ENCODE measurements at places on chromosomes 1 and 21. TPM values are rescaled to one million over a fixed set of nuclear protein-coding genes. Genes with fewer than 3 reads are reported as not detected.
A peak's percentile ranks its signal among the peaks of the same experiment; 100 is the strongest.

SPATA45 gene
- not detected for total RNA-seq

RCSD1 gene
- 0.22 TPM for total RNA-seq

DNA sequence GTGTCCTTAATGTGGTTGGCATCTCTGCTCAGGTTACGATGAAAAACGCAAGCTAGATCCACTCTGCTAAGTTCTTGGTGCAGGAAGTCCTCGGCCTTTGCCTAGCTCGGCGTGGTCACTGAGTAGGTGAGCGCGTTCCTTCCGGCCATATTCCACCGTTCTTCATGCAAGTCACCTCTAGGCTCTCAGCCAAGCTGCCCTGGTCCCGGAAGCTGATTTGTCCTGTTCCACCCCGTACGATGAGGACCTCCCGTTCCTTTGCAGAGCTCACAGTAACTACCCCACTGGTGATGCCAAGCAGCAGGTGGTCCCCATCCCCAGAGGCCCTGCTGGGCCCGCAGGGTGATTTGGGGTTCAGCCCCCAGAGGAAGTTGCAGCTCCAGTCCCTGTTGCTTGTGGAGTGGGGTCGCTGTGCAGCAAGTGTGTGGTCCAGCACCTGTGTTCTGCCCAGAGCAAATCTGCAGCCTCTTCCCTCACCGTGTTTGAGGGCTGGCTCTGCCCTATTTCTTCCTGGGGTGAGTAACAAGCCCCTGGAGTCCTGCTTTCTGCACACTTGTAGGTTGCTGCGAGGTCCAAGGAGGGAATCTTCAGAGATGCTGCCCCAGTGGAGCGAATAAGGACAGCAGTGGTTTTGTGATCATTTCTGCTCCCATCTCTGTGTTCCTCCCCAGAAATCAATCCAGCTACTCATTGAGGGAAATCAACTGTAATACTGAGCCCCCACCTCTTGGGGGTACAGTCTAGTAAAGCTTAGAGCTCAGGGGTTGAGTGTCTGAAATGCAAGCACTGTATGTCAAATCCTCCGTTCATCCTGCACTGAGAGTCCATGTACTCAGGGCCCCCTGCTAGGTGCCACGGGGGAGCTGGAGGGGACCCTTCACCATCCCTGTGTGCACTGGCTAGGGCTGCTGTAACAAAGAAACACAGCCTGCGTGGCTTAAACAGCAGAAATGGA, 2.3 kb downstream of the UMODL1 start:
- DNase-seq, result no peak

DNA sequence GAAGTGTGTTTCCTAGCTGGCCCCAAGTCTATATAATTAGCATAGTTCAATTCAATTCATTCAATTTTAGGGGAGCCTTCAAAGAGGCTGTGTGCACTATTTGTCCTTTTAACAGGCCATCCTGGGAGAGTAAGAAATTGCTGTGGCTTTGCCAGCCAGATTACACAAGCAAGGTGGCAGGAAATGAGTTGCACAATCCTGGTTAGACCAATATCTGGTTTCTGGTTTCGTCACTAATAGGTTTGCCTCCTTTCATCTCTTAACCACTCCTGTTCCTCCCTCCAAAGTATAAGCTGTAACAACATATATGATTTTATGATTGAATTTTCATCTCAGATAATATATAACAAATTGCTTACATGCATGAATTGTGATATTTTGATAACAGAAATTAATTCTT, 84.1 kb upstream of the NEGR1 start:
- no peak for DNase-seq

DNA sequence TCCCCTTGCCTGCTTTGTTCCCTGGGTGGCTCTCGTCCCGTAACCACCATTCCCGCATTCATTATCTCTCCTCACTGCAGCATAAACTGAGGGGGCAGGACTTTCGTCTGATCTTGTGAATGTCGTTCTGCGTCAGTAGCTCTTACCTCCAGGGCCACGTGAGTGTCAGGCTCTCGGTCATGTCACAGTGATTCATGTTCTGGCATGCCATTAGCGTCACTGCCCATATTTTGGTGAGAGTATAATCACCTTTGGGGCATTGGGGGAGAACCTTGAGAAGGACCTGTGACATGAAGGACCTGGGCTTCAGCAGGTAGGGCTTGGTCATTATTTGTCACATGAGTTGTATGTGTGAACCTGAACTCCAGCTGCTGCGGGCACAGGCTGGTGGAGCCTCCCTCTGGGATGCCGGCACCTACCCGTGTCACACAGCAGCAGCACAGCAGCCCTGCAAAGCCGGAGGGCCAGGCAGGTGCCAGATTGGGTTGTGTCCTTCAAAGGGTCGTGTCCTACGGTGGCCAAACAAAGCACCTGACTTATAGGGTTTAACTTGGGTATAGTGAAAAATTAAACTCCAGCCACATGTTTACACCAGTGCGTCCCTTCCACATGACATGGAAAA, 68.5 kb downstream of the BACE2 start:
- DNase-seq, result no peak

DNA sequence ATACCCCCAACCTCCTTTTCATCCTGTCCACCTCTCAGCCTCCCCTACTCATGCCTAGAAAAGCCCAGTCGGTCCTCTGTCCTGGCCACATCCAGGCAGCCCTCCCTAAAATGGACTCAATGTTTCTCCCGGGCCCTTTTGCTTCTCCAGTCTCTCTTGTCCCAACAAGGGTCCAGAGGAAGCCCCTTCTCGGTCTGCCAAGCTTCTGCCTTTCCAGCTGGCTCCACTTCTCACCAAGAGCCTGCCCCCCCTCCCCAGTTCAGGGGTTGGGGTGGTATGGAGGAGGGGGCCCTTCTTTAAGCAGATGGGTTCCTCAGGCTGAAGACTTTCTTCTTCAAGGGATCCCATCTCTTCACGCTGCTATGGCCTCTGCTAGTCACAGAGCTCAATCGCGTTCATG, 23.9 kb downstream of the RAB7B start:
- DNase-seq, result no peak

DNA sequence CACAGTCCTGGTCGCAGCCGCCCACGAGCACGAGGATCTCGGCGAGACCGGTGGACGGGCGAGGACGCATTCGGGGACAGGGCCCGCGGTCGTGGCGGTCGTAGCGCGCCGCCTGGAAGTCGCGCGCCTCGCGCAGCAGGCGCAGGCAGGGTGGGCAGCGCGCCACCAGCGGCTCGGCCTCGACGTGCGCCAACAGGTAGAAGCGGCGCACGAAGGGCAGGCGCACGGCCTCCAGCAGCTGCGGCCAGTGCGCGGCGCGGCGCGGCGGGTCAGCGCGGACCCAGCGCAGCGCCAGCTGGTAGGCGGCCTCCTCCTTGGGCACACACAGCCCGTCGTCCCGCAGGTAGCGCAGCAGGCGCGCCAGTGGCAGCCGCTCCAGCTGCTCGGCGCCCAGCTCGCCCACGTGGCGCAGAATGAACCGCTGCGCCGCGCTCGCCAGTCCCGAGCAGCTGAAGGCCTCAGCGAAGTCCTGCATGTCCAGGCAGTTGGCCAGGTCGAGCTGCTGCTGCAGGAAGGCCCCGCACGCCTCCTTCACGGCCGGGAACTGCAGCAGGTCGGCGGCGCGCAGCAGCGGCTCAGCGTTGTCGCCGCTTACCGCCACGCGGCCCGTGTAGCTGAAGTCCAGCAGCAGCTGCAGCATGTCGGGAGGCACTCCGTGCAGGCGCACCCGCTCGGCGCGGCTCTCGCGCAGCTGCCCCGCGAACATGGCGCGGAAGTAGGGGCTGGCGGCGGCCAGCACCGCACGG, 573 bp downstream of the KLHL21 start:
- peak; percentile 37 for DNase-seq

- DNase-seq, result peak; percentile 79
Observed at GRCh38 chr1:1406821-1407635, at the start of gene MRPL20. Gene MRPL20 (minus strand): TSS chr1:1407293. CDS start chr1:1407217, 76 bp downstream.

GRCh38 chr1:109535971-109536491, 3.6 kb upstream of the GPR61 start:
- no peak for DNase-seq

LRP8 gene
- total RNA-seq, result 4.4 TPM

DNA sequence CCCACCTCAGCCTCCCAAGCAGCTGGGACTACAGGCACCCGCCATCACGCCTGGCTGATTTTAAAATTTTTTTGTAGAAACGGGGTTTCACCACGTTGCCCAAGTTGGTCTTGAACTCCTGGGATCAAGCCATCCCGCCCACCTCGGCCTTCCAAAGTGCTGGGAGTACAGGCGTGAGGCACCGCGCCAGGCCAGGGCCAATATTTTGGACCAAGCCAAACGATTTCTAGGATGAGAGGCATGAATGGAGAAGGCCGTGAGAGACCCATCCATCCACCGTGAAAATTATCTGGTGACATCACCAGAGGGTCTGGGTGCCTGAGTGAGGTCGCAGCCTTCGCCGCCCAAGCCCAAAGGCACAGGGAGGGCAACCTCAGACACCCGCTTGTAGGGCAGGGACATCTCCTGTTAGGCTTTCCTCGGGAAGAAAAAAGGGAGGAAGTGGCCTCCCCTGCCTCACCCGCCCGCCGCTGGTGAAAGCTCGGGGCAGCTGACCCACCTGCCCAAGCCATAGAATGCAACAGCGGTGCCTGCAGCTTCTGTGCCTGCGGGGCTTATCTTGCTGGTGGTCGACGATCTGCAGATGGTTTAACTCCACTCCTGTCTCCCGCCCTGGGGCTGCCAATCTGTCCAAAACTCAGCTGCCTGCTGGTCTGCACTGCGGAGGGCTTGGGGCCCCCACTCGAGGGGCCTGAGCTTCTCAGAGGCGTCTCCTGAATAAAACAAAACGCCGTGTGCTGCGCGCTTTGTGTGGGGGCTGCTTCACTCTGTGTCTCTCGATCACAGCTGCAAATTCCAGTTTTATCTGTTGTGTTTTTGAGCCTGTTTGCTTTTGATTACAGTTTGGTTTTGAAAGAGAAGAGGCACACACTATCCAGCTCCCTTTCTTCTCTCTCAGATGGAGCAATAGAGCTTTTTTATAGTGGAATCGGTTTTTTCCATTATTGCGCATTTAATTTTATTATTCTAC, 85.8 kb downstream of the MRPS6 start:
- no peak for DNase-seq

TMCC2 gene
- 5.0 TPM for total RNA-seq

B4GALT2 gene
- 61.7 TPM for total RNA-seq

MEGF6 gene
- total RNA-seq, result 83.8 TPM

DNA sequence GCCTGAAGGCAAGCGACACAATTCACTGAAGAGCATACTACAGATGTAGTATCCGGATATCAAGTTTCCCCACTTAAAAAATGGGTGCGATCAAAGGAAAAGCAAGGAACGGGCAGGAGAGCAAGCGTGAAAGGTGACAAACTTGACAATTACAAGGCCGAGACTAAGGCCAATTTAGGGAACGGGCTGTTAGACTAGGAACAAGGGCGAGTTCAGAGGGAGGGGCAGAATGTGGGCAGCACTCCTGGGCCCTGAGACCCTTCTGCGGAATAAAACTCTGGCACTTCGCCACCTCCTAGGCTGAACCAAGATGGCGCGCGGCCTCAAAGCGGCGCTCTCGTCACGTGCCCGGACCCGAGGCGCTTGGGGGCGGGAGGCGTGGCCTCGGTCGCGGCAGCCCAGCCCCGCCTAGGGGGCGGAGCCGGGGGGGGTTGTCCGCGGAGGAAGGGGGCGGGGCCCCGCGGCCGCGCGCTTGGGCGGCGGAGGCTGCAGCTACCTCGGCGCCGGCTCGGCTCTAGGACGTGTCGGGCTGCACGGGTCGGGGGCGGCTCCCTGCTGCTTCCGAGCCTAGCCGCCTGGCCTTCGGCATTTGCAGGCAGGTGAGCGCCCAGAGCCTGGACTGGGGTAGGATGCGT, at the start of gene PPFIA4:
Gene PPFIA4 (plus strand): TSS at position 461 of the 635 bp plus-strand sequence. CDS start 12,518 bp downstream, outside the sequence.
- peak; percentile 79 for DNase-seq

GRCh38 chr1:89659322-89660081, 26.6 kb downstream of the LRRC8C start:
- no peak for DNase-seq

DNA sequence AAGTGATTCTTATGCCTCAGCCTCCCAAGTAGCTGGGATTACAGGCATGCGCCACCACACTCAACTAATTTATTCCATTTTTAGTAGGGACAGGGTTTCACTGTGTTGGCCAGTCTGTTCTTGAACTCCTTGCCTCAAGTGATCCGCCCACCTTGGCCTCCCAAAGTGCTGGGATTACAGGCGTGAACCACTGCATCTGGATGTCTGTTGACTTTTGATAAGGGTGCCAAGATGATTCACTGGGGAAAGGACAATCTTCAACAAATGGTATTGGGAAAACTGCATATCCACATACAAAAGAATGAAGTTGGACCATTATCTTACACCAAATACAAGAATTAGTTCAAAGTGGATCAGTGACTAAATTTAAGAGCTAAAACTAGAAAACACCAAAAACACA, 19.8 kb downstream of the RO60 start:
- DNase-seq, result no peak

GRCh38 chr1:239297910-239298309, 88.5 kb upstream of the CHRM3 start:
- no peak for DNase-seq

DNA sequence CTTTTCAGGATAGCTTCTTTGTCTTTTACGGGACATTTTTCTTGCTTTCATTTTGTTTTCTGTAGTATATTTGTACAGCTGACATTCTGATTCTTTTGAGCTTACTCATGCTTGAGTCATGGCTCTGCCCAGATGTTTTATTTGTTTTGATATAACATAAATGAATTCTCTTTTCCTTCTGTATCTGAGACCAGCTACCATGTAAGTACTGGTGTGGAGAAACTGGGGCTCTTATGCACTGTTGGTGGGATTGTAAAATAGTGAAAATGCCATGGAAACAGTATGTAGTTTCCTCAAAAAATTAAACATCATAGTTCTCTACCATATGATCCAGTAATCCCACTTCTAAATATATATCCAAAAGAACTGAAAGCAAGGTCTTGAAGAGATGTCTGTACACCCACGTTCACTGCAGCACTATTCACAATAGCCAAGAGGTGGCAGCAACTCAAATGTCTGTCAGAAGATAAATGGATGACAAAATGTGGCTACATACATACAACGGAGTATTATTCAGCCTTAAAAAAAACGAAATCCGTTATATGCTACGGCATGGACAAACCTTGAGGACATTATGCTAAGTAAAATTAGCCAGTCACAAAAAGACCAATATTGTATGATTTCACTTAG, 61.4 kb downstream of the EIF2B3 start:
- DNase-seq, result no peak

DNA sequence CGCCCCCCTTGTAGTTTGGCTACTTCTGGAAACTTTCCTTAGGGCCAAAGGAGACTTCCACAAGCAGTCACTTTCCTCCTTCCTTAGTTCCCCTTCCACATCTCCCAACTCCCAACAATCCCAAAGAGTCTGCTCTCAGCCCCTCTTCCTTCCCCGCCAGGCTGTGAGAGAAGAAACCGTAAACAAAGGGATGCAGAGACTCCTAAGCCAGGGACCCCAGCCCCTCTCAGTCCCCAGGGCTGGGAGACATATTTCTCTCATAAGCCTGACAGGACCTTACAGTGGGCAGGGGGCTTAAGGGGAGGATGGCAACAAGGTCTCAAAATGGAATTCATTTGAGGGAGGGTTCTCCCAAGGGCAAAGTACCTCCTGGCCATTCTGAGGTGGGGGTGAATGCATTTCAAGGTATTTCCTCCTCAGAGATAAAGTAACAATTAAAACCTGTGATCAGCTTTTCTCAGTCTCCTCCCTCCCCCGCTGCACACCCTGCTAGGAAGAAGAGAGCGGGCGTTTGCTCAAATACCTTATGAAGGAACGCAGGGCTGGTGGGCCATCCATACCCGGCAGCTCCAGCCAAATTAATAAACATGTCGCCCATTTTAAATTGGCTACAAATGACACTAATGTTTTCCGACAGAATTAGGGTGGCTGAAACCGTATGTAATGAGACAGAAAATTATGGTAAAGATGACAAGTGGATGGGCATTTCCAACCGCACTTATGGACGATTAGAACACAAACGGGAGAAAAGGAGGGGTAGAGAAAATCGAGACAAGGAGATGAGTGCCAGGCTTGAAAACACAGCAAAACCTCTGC, 4.0 kb downstream of the BARHL2 start:
- no peak for DNase-seq

- DNase-seq, result no peak
Observed at GRCh38 chr1:66571789-66572188, 37.8 kb downstream of the SGIP1 start.

LIN28A gene
- 80.2 TPM for total RNA-seq
